CD4-positive, alpha-beta T cell treated with Interleukin-17A for 4 hours (primary cell): ENCODE measurements at places on chromosomes 7 and 10.

DNA sequence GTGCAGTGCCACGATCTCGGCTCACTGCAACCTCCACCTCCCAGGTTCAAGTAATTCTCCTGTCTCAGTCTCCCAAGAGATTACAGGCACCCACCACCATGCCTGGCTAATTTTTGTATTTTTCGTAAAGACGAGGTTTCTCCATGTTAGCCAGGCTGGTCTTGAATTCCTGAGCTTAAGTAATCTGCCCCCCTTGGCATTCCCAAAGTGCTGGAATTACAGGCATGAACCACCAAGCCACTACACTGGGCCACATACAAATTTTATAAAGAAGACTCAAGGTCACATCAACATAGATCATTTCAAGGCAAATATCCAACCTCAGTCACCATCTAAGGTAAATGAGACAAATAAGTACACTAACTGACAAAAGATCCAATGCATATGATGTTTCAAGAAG is 32.1 kb downstream of the IGF2BP3 start:
- DNase-seq: no peak

- DNase-seq: no peak
Observed at GRCh38 chr7:103972779-103973434, 16.6 kb downstream of the RELN start.

GRCh38 chr7:86469680-86470295 is 173.9 kb upstream of the GRM3 start:
- peak; percentile 6 for DNase-seq

- no peak for DNase-seq
Observed at GRCh38 chr10:131310142-131310541, 1.4 kb downstream of the TCERG1L start.

DNA sequence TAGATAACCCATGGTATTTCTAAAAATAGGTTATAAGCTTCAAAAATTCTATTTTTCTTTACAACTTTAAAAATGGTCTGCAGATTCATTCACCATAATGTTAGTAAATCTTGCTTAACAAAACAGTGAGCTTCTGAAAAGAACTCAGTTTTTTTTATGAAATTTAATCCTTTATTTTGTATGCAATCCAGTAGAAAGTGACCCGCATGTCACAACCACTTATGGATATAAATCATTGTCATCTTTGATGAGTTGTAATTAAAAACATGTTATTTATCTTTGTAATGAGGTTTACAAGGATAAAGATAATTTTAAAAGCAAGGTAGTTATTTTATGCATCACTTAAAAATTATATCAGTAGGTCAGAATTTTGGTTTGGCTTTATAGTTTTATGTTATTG is 173.5 kb upstream of the SEMA3A start:
- DNase-seq: no peak

- no peak for DNase-seq
Observed at GRCh38 chr7:16318989-16319915, 102.1 kb downstream of the CRPPA start.

DNA sequence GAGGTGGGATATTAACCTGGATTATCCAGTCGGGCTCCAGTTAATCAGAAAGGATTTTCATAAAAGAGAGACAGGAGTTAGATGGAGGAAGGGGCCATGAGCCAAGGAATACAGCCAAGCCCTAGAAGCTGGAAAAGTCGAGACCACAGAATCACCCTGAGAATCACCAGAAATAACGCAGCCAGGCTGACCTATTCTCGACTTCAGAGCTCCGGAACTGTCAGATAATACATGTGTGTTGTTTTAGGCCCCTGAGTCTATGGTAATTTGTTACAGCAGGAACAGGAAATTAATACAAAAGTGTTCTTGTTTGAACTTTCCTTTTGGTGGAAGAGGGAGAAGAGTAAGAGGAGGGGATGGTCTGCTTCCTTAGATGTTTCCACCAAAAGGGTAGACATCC is 208.1 kb downstream of the JCAD start:
- no peak for DNase-seq

- DNase-seq: no peak
Observed at GRCh38 chr7:101066141-101066832, 19.0 kb upstream of the TRIM56 start.

GRCh38 chr7:128743112-128743772 is 4.1 kb downstream of the CALU start:
- no peak for DNase-seq

DNA sequence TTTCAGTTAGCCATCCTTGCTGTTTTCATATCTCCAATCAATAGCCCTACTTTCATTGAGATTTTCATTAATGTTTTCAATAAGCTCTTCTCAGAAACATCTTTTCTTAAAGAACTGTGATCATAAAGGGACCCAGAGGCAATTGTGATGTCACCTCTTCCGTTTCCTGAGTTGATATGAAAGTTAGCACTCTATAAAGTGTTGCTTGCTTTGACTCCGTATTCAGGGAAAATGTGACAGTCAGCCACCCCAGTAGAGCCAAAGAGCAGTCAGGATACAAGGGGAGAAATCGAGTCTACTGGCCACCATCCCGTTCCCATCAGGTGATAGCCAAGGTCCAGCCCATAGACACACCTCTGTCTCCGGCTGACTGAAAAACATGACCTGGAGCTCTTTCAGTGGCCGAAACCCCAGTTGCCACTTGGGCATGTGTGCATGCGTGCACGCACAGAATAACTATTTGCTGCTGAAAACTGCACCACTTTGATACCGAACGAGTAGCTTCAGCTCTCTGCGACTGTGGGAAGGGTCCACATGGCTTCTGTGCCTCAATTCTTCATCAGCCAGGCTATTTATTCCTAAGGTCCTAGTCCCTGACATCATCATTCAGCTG is 291.4 kb downstream of the USP6NL start:
- DNase-seq: no peak

DNA sequence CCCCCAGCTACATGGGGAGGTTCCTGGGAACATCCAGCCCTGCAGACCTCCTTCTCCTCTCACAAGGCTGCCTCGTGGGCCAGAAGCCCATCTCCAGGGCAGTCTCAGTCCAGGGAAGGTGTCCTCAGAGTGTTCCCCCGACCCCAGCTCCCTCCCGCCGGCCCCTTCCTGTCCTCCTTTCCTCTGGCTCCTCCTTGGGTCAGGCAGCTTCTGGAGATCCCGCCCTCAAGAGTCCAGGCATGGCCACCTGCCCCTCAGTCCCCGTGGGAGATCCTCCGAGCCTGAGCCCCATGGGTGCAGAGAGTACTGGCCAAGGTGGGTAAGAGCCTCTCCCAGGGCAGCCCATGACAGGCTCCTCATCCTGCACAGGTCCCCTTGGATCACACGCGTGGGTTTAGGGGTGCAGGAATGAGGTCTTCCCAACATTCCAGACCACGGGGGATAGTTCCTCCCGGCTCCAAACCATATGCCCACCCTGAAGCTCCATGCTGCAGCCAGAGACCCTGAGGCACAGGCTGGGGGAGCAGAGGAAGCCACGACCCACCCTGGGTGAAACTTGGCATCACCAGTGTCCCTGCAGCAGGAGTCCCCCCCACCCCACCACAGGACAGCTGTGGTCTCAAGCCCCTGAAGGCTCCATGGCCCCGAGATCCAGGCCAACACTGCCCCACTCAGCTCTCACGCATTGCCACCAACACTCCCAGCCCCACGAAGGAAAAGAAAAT is 65.5 kb downstream of the OAT start:
- DNase-seq: no peak

DNA sequence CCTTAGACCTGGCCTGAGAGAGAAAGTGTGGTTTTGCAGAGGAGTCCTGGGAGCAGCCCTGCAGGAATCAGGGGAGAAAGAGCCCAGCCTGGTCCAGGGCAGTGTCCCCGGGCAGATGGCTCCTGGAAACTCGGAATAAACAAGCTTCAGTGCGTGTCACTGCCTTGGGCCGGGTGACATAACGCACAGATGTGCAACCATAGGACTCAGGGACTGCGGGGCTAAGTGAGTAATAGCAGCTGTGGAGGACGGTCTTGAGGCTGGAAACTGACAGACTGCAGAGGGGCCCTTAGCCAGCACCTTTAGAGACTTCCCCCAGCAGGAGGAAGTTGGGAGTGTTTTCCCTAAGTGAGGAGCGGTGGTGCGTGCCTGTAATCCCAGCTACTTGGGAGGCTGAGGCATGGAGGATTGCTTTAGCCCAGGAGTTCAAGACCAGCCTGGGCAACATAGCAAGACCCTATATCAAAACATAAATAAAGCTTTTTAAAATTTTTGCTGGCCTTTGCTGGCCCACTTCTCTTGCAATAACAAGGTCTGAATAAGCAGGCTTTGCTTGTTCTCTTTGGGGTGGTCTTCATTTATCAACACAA is 5.3 kb upstream of the CLIP2 start:
- DNase-seq: no peak
